HFF-Myc (cell line): ENCODE measurements at places on chromosomes 3 and 15.

DNA sequence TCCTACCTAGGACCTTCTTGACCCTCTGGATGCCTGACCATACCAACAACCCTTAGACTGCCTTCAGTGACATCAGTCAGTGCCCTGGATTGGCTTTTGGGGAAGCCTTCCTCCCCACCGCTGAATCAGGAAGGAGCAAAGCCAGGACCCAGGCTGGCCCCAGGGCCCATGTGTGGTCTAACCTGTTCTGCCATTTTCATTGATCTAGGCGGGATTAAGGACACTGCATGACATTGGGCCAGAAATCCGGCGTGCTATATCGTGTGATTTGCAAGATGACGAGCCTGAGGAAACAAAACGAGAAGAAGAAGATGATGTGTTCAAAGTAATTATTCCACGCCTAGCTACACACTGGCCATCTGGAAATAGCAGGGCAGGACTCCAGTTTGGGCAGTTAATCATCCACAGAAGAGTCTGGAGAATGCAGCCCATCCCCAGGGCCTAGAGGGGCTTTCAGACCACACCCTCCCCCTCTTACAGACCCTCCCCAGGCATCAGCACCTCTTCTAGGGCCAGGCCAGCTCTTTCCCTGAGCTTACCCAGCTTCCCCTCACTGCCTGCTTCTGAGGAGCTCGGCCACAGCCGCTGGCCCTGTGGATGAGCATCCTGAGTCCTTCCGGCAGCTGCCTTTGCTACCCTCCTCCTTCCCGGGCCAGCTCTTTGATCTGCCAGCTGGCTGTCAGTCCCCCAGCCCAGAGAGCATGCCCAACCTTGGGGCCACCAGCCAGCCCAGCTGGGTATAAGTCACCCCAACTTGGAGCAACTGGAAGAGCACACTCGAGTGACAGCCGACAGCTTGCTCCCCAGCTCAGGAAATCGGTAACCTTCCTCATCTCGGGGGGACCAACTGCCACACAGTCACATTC lies 45.9 kb downstream of the CHDH start:
- DNase-seq: no peak

- DNase-seq: no peak
Observed at GRCh38 chr15:57865294-57865693, 158.8 kb downstream of the POLR2M start.

DNA sequence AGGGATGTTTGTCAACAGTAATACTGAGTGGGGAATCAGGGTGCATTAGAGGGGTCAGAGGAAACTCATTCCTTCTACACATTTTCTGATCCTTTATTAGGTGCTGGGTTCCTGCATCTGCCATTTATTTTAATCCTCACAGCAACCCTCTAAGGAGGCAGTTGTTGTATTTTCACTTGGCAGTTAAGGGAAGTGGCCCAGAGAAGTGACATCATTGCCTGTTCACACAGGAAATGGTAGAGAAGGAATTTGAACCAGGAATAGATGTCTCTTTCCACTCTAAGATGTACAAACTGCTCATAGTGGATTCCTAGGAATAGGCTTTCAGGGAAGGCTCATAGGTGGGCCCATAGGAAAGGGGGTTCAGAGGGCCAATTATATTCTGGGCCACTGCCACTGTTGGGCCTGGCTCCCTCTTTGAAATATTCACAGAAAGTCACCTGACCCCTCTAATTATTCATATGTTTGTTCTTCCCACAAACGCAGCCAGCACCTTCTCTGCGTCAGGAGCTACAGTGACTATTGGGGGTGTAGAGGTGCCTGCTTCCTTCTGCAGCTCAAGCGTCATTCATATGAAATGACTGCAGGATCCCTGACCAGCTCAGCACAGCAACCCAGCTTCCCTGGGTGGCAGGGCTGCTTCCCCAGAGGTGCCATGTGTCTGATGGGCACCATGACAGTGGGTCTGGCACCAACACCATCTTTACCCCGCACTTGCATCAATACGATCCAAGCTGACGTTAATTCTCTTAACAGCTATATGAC lies 163.9 kb upstream of the SMAD3 start:
- DNase-seq: no peak

DNA sequence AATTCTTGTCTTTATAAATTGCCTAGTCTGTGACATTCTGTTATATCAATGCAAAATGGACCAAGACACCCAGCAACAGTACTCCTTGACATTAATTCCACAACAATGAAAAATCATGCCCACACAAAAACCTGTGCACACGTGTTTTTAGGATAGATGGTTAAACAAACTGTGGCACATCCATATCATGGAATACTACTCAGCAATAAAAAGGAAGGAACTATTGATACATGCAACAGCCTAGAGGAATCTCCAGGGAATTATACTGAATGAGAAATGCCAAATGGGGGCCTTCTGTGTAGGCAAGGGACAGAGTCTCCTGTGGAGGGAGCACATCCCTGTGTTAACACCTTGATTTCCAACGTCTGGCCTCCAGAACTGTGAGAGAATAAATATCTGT lies 388.5 kb downstream of the MAGI1 start:
- no peak for DNase-seq

GRCh38 chr15:71362987-71363968 lies 248.0 kb downstream of the THSD4 start:
- DNase-seq: no peak

- no peak for DNase-seq
Observed at GRCh38 chr3:127747066-127747465, 74.3 kb downstream of the ABTB1 start.

DNA sequence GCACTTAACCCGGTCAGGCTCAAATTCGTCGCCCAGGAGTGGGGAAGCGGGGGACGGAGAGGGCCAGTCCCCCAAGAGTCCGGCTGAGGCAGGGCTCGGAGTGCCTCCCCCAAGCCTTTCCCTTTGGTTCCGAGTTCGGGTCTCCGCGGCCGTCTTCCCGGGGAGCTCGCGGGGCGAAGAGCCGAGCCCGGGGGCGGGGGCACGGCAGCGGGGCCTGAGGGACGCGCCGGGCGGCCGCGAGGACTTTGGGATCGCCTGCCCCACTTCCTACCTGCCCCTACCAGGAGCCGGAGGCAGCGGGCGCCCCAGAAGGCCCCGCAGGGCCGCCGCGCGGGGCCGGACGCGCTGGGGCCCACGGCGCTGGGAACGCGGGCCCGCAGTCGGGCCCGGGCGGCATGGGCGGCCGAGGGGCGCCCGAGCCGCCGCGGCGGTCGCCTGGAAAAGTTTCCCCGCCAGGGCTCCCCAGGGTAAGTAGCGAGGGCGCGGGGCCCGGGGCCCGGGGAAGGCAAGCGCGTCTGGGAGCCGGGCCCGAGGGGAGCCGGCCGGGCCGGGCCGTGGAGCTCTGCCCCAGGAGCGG lies 2.8 kb downstream of the FURIN start:
- no peak for DNase-seq

DNA sequence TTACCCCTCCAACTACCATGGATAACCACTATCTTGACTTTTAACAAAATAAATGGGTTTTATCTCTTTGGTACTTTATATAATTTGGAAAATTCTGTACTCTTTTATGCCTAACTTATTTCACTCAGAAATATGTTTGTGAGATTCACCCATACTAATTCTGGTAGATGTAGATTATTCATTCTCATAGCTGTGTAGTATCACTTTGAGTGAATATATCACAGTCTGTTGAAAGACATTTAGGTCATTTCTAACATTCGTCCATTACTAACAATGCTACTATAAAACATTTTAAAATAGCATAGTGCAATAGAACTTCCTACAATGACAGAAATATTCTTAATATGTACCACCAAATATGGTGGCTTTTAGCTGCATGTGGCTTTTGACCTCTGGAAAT lies 542.4 kb downstream of the RBMS3 start:
- no peak for DNase-seq

- no peak for DNase-seq
Observed at GRCh38 chr15:59169251-59169708, 37.4 kb upstream of the LDHAL6B start.

- DNase-seq: no peak
Observed at GRCh38 chr3:166837535-166837934, 542.6 kb downstream of the ZBBX start.
